ENCODE measurements at places on chromosomes 1 and 21.

GRCh38 chr1:22055463-22055862 is 3.0 kb downstream of the CDC42 start:
- no peak for DNase-seq

DNA sequence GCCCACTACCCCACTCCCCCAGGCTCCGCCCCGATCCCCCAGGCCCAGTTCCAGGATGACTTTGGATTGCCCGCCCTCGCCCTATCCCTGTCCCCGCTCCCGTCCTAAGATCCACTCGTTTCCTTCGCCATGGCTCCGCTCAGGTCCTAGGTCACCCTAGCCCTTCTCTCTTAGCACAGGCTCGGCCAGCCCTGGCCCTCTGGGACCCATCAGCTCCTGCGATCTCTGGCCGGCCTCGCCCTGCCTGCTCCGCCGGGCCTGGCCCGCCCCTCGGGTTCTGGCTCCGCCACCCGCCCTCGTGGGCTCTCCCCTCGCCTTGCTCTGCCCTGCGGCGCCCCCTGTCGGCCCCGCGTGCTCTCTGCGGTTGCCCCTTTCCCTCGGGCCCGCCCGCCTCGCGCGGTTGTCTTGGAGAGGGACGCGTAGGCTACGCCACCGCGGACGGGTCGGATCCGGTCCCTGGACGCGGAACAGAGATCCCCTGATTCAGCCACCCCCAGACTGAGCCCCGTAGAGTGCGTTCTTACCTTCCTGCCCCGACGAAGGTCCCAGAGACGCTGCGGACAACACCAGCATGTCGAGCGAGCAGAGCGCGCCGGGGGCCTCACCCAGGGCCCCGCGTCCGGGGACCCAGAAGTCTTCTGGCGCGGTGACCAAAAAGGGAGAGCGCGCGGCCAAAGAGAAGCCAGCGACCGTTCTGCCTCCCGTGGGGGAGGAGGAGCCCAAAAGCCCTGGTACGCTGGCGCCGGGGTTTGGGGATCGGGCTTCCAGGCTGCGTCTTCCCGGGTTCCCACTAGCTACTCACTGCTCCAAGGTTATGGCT is at the start of gene LRRC71:
TSS of gene LRRC71 (plus strand) at position 400 of the 820 bp plus-strand sequence. CDS start at position 572, 172 bp downstream.
- DNase-seq, result peak; percentile 68

- DNase-seq, result peak; percentile 76
These were observed 36.7 kb upstream of the FAM163A start for GRCh38 chr1:179706339-179706941.

GRCh38 chr21:20207335-20207734 is 790.9 kb upstream of the NCAM2 start:
- DNase-seq, result no peak

DNA sequence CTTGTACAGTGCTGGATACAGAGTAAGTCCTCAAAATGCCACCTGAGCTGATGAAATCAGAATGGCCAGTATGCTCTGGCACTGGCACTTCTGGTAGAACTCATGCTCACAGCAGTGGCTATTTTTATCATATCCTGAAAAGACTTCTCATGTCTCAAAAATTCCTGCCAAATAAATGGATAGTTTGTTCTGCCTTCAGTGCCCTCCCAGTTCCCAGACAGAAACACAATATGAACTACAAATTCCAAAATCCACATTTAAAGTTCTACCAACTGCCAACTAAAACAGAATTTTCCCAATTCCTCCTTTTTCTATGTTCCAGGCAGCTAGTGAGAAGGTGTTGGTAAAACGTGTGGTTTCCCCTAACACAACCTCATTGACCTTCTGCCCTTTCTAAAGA is 51.4 kb upstream of the RGS1 start:
- DNase-seq, result no peak

- no peak for DNase-seq
These were observed 28.3 kb upstream of the TMPRSS2 start for GRCh38 chr21:41536076-41536826.

GRCh38 chr1:37042506-37042905 is 8.2 kb upstream of the GRIK3 start:
- DNase-seq, result no peak

DNA sequence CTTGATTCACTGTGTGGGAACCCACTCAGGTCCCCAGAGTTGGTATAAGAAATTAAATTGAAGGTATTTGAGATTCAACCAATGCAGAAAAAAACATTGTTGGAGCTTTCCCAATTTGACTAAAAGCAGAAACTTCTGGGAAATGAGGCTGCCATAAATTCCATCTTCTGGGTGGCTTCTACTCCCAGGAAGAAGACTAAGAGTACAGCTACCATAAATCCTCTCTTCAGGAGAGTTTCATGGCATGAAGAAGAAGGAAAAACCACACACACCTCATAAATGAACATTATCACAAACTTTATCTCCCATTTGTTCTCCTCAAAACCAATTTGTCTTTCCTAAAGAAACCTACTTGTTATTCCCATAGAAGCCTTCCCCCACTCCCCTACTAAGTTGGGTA is 283.9 kb downstream of the DPYD start:
- DNase-seq, result no peak

GRCh38 chr1:86155807-86156565 is 586 bp downstream of the COL24A1 start:
- no peak for DNase-seq

GRCh38 chr21:27759091-27759659 is 792.3 kb upstream of the ADAMTS5 start:
- DNase-seq, result no peak

DNA sequence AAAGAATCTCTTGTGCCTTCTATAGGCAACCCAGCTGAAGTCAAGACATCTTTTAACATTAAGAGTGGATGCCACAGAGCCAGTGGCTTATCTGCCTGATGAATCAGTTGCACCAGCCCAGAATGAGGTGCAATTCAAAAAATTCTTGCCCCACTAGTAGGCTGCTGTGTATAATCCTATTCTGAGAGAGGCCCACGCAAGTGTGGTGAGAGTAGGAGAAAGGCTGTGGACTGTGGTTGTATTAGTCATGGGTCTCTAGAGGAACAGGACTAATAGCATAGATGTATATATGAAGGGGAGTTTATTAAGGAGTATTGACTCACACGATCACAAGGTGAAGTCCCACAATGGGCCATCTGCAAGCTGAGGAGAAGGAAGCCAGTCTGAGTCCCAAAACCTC is 216.4 kb downstream of the LTN1 start:
- DNase-seq, result no peak

GRCh38 chr1:181112071-181112929 is 23.8 kb downstream of the IER5 start:
- DNase-seq, result no peak

- no peak for DNase-seq
These were observed 2.5 kb downstream of the MFSD2A start for GRCh38 chr1:39957299-39958015.

- no peak for DNase-seq
These were observed 972.2 kb downstream of the TTLL7 start for GRCh38 chr1:83026745-83027144.

- DNase-seq, result no peak
These were observed 101.9 kb downstream of the PLPP3 start for GRCh38 chr1:56477164-56478111.

DNA sequence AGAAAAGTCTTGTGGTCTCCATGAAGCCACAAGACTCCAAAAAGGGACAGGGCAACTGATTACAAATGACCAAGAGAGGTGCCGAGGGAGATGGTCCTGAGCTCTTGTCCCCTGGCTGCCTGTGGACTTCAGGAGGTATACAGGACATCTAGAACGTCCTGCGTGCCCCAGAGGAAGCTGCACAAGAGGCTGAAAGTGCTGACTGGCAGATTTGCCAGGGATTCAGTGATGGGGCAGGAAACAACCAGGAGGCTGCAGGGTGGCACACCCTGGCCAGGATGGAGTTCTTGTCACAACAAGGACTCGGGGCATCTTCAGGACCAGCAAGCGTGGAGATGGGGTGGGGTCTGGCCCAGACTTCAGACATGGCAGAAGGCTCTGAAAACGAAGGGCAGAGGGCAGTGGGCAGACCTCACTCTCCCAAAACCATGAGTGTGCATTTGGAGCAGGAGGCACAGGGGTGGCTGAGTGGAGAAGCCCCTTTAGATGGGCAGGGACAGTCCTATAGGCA is 13.4 kb upstream of the PKP1 start:
- no peak for DNase-seq

DNA sequence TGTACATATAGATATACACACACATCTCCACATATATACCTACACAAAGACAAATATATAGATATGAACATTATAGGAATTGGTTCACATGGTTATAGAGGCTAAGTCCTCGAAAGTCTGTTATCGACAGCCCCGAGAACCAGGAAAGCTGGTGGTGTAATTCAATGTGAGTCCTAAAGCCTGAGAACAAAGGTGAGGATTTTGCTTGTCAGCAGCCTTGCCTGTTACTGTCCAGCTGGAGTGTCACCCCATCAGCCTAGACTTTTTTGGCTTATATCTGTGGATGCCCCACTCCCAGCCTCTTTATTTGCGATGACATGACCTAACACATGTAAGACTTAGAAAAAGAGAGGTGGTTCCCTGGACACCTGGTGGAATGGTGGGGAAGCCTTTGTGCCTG is 97.0 kb downstream of the GIPC2 start:
- peak; percentile 3 for DNase-seq

GRCh38 chr1:192227330-192227729 is 69.1 kb downstream of the RGS18 start:
- no peak for DNase-seq

- no peak for DNase-seq
These were observed 115.2 kb downstream of the NGF start for GRCh38 chr1:115222616-115223402.

- DNase-seq, result no peak
These were observed 332.1 kb downstream of the PTPRC start for GRCh38 chr1:198970916-198971315.

GRCh38 chr1:174997041-174997440 is 2.7 kb upstream of the CACYBP start:
- no peak for DNase-seq

DNA sequence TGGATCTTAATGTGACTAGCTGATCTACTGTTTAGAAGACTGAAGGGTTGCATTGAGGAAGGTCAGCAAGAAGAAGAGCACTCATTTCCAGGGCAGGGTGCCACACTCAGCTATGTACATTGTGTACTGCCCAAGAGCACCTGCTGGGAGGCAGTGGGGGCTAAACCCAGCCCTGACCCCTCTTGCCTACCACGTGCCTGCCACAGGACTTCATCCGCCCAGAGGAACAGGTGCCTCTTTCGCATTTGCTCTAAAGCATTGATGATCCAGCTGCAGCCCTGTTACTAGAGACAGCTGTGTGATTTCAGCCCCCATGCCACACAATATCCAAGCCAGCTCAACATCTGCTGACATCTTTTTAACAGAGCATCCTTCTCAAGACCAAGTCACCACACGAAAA is 341.8 kb downstream of the LMX1A start:
- DNase-seq, result no peak
